ENCODE measurements at places on chromosomes 3 and 15. TPM values are rescaled to one million over a fixed set of nuclear protein-coding genes. Genes with fewer than 3 reads are reported as not detected.

The B2M gene
- total RNA-seq, result 1,547 TPM

- H3K4me3 ChIP-seq, result no peak overlapping the region
- peak overlapping the region; percentile 58 for H3K27ac ChIP-seq
- no peaks in the 10 kb centered on the region for H3K36me3 ChIP-seq
- H3K4me1 ChIP-seq, result peaks cover 17% of the 10 kb centered on the region
Measured at GRCh38 chr3:50516440-50516871, 13.0 kb upstream of the CACNA2D2 start.

GRCh38 chr3:186638259-186638658 lies 1.9 kb upstream of the FETUB start:
- no peaks in the 10 kb centered on the region for H3K36me3 ChIP-seq
- peaks cover 5% of the 10 kb centered on the region for H3K4me1 ChIP-seq
- no peak overlapping the region for H3K27ac ChIP-seq
- DNase-seq, result no peak

The IMPG2 gene
- 0.83 TPM for total RNA-seq

DNA sequence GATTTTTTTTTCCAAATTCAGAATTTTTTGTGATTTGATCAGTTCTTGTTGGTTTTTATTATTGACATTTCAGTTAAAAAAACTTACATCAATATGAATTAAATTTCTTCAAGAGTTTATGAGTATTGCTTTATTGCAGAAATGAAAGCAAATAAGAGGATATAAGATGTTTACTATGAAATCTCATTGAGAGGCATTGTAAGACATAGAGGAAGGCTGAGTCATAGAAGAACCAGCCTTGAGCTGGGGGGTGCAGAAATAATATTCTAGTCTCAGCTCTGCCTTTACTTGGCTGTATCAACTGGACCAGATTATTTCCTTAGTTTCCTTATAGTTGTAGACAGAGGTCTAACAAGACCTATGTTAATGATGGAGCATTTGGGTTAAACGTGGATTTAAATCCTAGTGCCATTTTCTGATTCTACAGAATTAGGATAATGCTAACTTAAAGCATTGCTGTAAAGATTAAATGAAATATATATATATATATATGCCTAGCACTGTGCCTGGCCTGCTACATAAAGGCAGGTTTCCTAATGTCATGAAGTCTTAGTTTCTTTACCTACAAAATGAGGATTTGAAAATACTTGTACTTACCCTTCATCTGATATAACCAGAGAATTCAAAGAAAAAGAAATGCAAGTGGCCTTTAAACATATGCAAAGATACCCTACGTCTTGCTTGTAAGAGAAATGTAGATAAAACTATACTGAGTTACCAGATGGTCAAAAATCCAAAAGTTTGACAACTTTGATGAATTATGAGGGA lies 7.3 kb downstream of the FAM98B start:
- DNase-seq, result no peak
- H3K36me3 ChIP-seq, result no peaks in the 10 kb centered on the region

GRCh38 chr15:60444289-60444912 lies 34.5 kb downstream of the ICE2 start:
- H3K4me1 ChIP-seq, result no peaks in the 10 kb centered on the region
- H3K27me3 ChIP-seq, result no peaks in the 10 kb centered on the region
- peaks cover 5% of the 10 kb centered on the region for H3K36me3 ChIP-seq

DNA sequence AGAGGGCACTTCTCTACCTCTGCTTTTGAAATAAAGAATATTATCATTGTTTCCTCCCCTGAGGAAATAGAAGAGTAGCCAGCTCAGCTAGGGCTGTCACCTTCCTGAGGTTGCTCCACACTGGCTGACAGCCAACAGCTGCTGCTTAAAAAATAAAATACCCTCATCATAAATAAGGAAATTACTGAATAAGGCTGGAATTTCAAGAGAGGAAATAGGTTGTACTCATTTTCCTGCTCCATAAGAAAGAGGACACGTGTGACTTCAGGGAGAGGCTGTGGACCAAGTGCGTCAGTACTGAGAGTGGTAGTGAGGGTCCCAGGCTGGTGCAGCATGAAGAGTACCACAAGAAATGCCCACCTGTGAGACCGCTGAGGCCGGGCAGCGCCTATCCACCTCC lies 8.1 kb upstream of the C2CD4B start:
- H3K4me1 ChIP-seq, result no peaks in the 10 kb centered on the region
- peaks cover 7% of the 10 kb centered on the region for H3K27me3 ChIP-seq
- H3K4me3 ChIP-seq, result no peak overlapping the region
- H3K36me3 ChIP-seq, result no peaks in the 10 kb centered on the region

The RLBP1 gene
- 0.50 TPM for total RNA-seq

The C3orf49 gene
- not detected for total RNA-seq

DNA sequence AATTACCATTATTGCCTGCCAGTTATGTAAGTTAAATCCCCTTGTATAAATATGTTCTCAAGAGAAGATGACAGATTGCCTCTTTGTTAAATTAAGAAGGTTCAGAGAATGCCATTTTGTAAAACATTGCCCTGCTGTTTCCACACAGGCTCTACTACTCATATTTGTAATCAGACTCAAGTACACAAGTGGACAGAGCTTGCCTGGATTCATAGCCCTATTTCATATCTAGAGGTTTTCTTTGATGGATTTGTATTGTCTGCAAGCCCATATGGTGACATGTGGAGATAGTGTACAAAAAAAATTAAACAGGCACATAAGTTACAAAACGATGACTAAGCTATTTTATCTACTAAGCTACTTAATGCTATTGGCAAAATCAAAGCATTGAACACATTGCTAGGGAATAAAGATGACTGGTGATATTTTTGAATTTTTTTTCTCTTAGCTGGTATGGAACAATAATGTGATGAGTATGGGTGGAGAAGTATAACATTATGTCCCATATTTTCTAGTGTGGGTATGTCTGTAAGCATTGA lies 1286.6 kb upstream of the ALCAM start:
- no peaks in the 10 kb centered on the region for H3K36me3 ChIP-seq
- H3K27me3 ChIP-seq, result no peaks in the 10 kb centered on the region
- no peak overlapping the region for H3K27ac ChIP-seq
- no peak overlapping the region for H3K4me3 ChIP-seq
- no peak for DNase-seq
- H3K4me1 ChIP-seq, result no peaks in the 10 kb centered on the region

Measured in esophagus muscularis mucosa (tissue), 4 donors.